Activated T-helper 9 cell treated with anti-CD3 and anti-CD28 coated beads, Interleukin-2, amount 50 U/mL, for 16 hours (primary cell): ENCODE measurements at places on chromosomes 11 and 22.

DNA sequence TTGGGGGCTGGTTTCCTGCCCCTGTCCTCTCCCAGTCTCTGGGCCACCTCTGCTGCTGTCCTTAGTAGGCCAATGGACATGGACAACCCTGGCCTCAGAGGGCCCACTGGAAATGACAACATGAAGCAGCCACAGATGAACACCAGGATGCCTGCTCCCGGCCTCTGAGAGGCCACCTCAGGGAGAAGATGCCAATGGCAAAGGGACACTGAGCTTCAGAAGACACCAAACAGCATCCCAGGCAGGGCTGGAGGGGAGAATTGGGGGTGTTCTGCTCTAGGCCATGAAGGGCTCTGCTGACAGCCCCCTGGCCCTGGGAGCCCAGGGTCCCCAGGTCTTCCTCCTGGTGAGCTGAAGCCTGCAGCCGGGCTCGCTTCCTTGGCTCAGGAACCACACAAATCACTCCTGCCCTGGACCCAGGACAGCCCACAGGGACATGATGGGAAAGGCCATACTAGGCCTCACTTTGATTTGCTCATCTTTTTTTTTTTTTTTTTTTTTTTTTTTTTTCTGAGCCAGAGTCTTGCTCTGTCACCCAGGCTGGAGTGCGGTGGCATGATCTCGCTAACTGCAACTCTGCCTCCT lies 45.3 kb downstream of the TPBGL start:
- DNase-seq = no peak

DNA sequence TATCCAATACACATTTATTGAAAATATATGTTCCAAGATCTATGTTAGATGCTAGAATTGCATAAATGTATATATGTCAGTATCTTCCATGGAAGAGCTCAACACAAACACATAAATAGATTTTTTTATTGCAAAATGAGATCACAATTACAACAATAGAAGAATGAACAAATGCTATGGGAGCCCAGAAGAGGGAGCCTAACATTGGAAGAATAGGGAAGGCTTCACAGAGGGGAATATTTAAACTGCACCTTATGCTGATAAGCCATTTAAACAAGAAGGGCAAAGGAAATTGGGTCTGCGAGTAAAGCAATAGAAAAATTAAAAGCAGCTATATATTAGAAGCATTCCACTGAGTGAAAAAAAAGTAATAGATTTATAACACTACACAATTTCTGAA lies 96.1 kb upstream of the LRRC55 start:
- DNase-seq = no peak

DNA sequence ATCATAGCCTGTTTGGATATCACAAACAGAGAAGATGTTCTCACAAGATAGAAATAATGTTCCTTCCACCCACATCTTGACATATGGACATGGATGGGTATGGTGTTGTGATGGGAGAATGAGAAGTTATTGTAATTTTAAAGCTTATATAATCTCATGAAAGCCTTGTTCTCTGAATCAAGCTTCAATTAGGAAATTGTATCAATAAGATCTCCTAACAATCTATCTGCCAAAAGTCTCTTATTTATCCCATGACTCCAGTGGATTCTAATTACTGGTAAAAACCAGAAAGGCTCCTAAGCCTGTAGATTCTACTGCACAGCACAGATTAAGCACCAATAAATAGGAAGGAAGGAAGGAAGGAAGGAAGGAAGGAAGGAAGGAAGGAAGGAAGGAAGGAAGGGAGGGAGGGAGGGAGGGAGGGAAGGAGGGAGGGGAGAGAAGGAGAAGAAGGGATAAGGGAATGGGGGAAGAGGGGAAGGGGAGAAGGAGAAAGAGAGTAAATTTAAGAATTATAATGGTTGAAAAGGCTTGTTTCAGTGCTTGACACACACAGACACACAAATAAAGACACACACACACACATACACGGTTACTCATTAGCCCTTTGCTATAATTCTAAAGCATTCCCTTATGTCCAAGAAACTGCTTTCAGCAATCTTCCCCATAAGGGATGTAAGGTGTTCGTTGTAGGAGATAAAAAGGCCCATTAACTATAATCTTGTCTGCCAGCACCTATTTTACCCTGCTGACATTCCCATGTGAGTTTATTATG lies 258.0 kb upstream of the API5 start:
- no peak for DNase-seq

- DNase-seq = no peak
Measured at GRCh38 chr22:31278151-31278621, 14.1 kb downstream of the PIK3IP1 start.

DNA sequence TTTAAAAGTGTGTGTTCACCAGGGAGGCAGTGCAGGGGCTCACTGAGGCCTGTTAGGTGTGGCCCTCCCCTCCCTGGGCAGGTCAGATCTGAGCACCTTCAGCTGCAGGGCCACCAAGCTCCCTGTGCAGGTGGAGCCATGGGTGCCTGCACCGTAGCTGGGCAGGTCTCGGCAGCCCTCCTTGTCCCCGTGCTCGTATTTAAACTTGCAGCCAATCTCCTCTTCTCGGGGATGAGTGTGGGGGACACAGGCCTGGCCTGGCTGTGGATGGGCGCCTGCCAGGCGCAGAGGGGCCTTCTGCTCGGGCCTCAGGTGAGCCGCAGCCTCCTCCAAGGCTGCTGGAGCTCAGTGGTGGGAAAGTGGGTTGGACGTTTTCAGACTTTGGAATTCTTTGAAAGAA lies 19.1 kb downstream of the PHRF1 start:
- no peak for DNase-seq

- no peak for DNase-seq
Measured at GRCh38 chr11:113553235-113553634, 78.0 kb upstream of the DRD2 start.
